ENCODE measurements at places on chromosomes 2 and 18.

DNA sequence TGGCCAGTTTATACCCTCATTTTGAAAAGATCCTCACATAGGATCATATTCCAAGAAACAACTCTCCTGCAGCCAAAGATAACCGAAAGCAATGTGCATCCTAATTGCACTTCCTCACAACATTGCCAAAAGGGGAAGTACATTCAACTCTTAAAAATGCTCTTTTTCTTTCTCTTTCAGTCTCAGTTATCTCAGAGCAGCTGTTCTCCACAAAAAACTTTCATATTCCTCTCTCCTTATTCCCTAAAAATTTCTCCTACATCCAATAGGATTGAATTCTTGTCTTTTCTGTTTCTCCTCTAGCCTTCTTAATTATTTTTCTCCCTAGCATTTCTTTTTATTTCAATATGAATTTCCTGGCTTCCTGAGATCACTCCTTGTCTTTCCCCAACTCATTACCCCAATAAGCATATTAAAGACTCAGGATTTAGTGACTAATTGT, 7.4 kb upstream of the VRK2 start:
- peak; percentile 85 for DNase-seq

DNA sequence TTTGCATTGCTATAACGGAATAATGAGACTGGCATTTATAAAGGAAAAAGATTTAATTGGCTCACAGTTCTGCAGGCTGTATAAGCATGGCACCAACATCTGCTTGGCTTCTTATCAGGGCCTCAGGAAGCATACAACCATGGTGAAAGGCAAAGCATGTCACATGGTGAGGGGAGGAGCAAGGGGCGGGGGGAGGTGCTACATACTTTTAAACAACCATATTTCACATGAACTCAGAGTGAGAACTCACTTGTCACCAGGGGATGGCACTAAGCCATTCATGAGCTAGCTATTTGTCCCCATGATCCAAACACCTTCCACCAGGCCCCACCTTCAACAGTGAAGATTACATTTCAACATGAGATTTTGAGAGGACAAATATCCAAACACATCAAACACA, 188.7 kb downstream of the MBD5 start:
- no peak for DNase-seq

DNA sequence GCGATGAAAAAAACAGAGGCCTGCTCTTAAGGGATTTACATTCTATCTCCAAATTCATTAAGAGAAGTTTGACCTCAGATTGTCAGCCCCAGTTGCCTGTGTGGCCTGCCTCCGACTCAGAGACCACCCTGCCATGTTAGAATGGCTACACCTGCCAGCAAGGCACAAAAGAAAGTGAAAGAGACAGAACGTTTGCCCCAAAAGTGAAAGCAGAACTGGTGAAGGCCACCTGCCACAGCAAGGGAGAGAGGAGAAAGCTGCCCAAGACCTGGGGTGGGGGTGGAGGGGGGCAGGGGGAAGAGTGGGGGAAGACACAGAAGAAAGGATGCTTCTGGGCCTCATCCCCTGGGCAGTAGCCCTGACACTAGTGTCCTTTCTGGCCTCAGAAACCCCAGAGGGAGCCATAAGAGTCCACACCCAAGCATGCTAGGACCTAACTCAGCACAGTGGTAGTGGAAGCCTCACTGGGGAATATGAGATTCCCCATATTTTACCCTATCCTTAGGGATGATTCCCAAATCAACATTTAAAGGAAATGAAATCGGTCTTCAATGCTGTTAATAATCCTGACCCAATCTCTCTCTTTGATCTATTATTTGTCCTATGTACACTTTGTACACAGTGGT, 389.7 kb downstream of the TXNL1 start:
- no peak for DNase-seq

DNA sequence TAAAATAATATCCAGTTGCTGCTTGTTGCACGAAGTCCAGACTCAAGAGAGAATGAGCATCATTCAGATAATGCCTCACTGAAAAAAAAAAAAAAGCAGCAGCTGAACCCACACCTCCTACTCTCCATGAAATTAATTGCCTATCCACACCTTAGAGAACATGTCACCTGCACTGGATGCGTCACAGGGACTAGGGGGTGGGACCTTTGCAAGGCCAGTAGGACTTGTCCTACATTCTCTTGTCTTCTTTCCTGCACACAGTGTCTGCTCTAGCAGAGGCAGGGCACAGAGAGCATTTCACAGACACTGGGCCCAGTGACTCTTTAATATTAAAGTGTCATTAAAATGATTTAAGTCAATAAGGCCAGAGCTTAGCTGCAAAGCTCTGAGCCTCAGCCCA, at the start of gene ABCA12:
TSS of gene ABCA12 (minus strand) at position 148 of the 400 bp plus-strand sequence. CDS start 418 bp downstream, outside the sequence.
- no peak for DNase-seq

GRCh38 chr2:218387369-218388194, 5.5 kb downstream of the SLC11A1 start:
- peak; percentile 82 for DNase-seq

- no peak for DNase-seq
These were observed 137.6 kb downstream of the ATL2 start for GRCh38 chr2:38239452-38239851.

DNA sequence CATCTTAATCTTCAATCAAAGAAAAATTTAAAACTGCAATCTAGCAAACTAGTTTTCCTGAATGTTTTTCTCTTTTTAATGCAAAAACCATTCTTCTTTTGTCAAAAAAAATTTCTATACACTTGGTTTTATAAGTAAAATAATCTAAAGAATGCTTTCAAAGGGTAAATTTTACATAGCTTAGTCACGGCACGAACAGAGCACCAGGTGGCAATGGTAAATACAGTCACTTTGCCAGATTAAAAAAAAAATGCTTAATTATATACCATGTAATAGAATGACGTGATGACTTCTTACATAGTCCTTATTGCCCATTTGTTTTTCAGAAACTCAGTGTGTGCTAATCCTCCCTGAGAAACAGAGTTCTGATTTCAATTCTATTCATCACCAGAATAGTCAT, 10.4 kb downstream of the FEZ2 start:
- no peak for DNase-seq

DNA sequence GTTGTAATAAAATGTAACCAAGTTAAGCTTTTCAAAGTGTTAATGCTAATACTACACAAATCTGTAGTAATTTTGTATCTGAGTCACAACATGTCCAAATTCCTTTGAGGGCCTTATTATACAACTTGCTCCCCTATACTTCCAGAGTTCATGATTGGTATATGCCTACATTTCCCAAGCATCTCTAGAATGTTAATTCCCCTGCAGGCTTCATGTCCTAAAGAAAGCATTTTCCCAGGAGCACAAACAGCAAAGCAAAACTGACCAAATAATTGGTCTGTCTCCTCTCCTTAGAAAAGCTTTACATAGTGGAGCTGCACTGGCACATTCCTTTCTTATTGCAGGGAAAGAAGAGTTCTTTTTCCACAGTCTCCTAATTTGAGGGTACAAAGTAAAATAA, 3.7 kb downstream of the ALS2 start:
- DNase-seq: no peak

GRCh38 chr2:238518172-238518820, 91.6 kb downstream of the ASB1 start:
- no peak for DNase-seq

DNA sequence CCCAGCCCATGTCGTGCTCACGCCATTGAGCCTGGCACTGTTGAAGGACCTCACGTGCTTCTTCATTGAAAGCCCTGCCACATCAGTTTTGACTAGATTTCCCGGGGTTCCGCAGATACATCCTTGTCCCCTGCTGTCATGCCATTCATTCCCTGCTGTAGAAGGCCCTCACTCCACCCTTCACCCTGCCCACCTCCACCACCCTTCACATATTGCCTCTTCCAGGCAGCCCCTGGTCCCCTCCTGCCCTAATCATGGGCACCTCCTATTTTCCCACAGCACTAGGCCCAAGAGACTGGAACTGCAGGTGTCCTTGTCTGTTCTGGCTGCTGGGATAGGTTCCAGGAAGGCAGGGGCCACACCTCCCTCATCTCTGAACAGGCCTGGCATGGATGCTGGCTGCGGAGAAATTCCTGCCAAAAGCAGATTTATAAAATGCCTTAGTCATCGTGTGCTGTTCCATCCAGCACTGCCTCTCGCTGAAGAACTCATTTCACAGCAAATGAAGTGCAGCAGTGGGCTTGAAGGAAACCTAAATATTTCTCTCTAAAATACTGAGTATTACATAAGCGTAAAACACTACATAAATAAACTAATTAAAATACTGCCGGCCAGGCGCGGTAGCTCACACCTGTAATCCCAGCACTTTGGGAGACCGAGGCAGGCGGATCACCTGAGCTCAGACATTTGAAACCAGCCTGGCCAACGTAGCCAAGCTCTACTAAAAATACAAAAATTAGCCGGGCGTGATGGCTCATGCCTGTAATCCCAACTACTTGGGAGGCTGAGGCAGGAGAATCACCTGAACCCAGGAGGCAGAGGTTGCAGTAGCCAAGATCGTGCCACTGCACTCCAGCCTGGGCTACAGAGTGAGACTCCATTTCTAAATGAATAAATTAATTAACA, 38.4 kb downstream of the EIF4E2 start:
- no peak for DNase-seq

DNA sequence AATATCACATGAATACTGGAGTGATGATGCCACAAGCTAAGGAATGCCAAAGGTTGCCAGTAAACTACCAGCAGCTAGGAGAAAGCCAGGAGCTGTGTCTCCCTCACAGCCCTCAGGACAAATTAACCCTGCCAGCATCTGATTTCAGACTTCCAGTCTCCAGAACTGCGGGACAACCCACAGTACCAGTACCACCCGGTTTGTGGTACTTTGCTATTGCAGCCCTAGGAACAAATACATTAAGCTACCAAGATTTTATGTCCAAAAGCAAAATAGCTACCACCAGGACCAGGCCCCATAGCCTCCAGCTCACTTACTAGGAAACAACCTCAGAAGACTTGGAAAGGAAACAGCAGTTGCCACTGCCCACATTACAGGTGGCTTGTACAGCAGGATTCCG, 10.0 kb downstream of the PID1 start:
- no peak for DNase-seq

DNA sequence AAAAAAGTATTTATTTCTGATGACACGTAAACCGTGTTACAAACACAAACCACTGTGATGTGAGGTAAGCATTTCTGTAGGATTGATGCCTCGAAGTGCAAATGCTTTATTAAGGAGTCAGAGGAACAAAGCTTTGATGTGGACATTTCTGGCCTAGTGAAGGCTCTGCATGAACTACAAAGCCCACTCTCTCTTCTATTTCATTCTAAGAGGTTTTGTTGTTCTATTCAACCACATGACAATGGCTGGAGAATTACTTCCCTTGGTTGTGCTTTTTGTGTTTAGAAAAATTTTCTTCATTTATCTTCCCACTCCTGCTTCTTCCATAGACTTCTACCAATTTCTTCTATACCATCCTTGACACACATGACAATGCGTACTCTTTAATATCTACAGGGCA, 125.7 kb upstream of the CCDC195 start:
- DNase-seq: no peak

DNA sequence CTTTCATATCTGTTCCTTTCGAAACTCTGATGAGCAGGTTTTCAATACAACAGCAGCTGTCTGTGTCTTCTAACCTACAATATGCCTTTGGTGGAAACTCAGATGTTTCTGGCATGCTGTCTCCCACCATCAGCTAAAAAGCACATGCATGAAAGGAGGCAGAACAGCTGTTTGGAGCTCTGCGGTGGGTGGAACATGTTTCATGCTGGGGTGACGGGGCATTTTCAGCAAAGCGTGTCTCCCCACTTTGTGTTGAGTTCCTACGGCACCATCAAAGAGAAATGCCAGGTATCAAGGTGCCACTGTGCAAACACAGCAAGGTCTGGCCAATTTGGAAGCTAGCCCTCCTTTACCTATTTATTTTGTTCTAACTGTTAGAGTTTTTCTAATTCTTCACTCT, 290.1 kb downstream of the CLIP4 start:
- no peak for DNase-seq

DNA sequence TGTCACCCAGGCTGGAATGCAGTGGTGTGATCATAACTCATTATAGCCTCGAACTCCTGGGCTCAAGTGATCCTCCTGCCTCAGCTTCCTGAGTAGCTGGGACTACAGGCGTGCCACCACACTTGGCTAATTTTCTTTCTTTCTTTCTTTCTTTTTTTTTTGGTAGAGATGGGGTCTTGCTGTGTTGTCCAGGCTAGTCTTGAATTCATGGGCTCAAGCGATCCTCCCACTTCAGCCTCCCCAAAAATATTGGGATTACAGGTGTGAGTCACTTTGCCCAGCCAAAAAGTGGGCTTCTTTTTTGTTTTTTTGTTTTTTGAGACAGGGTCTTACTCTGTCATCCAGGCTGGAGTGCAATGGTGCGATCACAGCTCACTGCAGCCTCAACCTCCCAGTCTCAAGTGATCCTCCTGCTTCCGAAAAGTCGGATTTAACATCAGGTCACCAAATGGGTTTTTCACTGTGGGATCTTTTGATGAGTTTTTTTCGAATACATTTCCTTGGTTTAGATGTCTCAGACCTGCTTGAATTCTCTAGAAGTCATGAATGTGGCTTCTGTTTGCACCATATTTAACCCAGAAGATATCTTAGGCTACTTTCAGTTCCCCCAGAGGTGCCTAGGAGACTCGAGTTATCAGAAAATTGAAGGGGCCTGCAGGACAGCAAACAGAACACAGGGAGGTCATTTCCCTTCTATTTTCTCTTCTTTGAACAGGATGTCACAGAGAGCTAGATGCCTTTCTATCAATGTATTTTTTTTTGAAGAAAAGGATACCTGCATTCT, 8.9 kb downstream of the RAB31 start:
- no peak for DNase-seq

GRCh38 chr2:160324917-160325316, 124.8 kb upstream of the ITGB6 start:
- peak; percentile 46 for DNase-seq

- no peak for DNase-seq
These were observed 627.6 kb downstream of the DPP10 start for GRCh38 chr2:115070002-115070401.

DNA sequence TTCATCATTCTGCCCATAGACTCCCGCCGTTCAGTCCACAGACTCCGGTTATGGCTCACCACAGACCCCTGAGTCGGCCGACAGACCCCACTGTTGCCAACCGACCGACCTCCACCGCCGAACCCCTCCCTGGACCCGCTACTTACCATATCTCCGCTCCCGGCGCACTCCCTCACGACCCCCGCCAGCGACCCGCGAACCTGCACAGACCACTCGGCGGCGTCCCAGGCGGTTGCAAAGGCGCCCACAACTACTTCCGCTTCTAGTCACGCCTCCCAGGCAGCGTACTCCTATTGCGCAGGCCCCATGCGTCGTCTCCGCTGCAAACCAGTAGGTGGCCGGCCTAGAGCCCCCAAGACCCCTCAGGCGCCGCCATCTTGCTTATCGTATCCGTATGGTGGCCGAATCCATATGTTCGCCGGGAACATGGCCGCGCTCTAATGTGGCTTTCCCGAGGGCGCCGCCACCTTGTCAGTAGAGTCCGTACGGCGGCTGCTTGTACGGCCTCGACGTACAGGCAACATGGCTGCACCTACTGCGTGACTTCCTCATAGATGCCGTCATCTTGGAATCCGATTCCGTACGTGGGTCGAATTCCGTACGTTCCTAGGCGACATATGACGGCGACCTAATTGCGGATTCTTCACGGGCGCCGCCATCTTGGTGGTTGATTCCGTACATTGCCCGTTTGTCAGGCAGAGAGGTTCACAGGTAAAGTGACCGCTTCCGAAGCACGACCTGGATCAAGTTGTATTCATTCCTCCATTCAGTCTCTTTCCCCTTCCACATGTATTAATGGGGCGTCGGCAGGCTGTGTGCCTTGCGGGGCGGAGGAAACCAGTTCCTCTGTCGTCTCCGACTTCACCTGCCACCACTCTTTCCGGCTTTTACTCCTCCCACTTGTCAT, at the start of gene CXXC1:
TSS of gene CXXC1 (minus strand) at position 252 of the 907 bp plus-strand sequence. CDS start at position 149, 103 bp downstream.
- peak; percentile 99 for DNase-seq
